ENCODE measurements at places on chromosomes 3 and 15.

DNA sequence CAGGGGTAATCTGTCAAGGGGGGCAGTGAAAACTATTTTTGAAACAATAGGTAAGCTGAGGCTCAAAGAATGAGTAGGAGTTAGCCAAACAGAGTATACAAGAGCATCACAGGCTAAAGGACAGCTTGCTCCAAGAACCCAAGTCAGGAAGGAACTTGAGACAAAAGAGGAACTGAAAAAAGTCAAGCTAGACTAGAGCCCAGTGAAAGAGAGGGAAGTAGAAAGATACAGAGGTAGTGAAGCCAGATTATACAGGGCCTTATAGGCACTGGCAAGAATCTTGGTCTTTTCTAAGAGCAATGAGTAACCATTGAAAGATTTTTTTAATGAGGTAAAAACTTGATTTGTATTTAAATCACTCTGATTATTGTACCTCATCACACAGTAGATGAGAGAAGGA is 69.9 kb downstream of the FILIP1L start:
- no peak for DNase-seq

GRCh38 chr3:147425388-147425850 is 16.3 kb downstream of the ZIC1 start:
- DNase-seq, result no peak

GRCh38 chr15:25508369-25509002 is 69.7 kb upstream of the UBE3A start:
- no peak for DNase-seq

GRCh38 chr15:44598892-44599291 is 61.9 kb downstream of the EIF3J start:
- DNase-seq, result no peak

GRCh38 chr15:70032509-70032908 is 65.2 kb downstream of the TLE3 start:
- no peak for DNase-seq

DNA sequence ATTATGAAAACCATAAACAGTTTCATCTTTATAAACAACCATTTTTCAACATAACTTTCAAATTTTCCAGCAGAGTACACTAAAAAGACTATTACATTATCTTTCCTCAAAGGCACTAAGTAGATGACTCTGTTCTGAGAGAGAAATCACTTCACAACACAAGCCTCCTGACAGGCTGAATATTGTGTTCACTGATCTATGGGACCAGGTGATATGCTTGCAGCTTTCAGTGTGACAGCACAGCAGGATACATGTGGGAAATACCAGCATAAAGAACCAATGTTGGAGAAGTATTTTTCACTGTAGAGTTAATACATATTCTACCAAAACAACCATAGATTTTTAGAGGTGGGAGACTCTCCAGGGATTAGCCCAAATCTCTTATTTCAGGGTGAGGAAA is 350.6 kb downstream of the PLCL2 start:
- no peak for DNase-seq

DNA sequence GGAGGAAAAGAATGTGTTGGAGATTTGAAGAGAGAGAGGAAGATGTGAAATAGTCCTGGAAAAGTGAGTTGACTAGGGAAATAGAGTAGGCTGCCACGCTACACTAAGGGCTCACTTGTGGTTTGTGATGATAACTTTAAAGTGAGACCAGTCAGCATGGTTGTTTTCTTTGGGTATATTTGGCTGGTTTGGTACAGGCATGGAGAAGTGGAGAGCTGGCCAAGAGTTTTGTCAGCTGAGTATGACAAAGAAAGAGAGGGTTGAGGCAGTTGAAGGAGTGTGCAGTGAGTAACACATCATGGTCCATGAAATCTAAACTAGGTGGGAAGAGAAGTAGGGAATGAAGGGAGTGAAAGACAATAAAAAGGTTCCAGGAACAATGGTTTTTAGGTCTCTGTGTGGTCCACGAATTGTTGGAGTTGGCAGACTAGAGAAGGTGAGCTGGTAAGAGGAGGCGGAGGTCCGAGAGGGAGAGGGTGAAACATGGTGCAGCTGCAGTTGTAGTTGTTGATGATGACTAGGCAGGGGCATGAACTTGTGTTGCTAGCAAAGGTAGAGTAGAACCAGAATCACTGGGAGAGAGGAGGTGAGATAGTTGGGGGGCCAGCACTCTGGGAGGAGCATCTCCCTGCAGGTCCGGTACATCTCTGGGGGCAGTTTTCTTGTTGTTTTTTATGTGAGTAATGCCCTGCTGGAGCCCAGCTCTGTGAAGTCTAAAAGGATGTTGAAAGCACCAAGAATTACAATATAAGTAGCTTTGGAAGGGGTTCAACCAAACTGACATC is 21.0 kb downstream of the ZNF80 start:
- DNase-seq, result no peak

DNA sequence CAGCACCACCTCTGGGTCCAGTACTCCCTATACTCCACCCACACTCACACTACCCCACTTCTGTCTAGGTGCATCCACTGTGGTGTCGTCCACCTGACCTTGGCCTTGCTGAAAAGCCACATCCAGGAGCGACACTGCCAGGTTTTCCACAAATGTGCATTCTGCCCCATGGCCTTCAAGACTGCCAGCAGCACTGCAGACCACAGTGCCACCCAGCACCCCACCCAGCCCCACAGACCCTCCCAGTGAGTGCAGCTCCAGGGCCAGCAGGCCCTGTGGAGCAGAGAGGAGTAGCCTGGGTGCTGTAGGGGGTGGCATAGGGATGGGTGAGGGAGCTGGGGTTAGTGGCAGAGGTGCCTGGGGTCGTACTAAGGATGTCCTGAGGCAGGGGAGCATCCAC is 19.4 kb upstream of the ALPK3 start:
- DNase-seq, result no peak

- DNase-seq, result no peak
These were observed 591 bp downstream of the FOXL2NB start for GRCh38 chr3:138947495-138948121.

DNA sequence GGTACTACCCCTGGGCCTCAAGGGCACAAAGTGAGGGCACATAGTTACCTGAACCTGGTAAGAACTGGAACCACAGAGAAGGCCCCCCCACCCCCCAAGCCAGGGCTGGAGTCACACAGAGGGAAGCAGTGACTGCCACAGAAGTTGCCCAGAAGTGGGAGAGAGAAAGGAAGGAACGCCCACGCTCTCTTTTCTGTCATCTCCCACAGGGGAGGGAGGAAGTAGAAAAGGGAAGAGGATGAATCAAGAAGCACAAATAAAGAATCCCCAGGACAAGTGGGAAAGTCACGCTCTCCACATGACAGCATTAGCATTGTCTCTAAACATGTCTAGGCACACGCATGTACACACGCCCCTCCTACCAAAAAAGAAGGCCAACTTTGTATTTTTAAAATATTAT is 114.7 kb upstream of the FRMD4B start:
- no peak for DNase-seq

- no peak for DNase-seq
These were observed 158.7 kb downstream of the GBE1 start for GRCh38 chr3:81602781-81603180.

DNA sequence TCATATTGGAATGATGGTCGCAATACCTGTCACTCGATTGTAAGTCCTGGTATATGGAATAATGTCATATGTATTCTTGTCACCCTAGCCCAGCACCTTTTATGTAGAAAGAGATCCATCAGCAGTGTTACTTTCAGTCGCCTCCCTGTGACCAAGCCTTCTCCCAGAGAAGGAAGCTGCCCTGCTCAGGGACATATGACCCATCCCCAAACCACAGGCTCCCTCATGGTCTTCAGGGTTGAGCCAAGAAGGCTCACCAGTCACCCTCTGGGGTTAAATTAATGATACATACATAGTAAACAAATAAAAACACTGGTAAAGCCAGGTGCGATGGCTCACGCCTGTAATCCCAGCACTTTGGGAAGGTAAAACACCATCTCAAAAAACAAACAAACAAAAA is 4.6 kb upstream of the MFGE8 start:
- DNase-seq, result no peak

DNA sequence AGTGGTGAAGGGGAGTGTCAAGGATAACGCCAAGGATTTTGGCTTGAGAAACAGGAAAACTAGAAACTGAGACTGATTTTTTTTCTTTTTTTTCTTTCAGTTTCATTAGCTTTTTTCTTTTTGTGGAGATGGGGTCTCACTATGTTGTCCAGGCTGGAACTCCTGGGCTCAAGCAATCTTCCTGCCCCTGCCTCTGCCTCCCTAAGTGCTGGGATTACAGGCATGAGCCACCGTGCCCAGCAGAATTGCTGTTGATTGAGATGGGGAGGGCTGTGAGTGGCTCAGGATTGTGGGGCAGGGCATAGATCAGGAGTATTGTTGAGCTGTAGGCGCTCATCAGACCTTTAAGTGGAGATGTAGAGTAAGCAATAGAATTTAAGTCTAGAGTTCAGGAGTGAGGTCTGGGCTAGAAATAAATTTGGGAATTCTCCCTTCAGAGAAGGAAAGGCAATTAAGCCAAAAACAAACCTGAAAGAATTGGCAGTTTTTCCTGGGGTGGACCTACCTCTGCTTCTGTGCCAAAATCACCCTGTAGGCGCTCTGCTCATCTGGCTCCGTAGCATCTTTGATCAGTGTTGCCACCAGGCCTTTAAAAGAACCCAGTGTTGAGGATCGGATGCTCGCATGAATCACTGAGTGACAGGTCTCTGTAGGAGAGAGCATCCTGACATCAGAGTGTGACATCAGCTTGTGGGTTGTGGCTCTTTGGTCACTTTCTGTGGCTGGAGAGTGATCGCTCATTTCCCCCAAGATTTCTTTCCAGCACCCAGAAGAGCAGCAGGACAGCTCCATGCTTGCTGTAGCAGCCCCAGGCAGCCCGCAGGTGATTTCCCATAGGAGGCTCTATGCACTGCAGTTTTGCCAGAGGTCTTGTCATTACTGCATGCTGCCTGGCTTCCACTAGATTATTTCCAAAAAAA is 15.8 kb downstream of the ABHD17C start:
- no peak for DNase-seq

- no peak for DNase-seq
These were observed 435.4 kb downstream of the MFSD1 start for GRCh38 chr3:159237226-159237625.

GRCh38 chr15:60395276-60396011 is 2.3 kb downstream of the ANXA2 start:
- no peak for DNase-seq

- no peak for DNase-seq
These were observed 198.4 kb upstream of the ZNF717 start for GRCh38 chr3:75983609-75984290.

DNA sequence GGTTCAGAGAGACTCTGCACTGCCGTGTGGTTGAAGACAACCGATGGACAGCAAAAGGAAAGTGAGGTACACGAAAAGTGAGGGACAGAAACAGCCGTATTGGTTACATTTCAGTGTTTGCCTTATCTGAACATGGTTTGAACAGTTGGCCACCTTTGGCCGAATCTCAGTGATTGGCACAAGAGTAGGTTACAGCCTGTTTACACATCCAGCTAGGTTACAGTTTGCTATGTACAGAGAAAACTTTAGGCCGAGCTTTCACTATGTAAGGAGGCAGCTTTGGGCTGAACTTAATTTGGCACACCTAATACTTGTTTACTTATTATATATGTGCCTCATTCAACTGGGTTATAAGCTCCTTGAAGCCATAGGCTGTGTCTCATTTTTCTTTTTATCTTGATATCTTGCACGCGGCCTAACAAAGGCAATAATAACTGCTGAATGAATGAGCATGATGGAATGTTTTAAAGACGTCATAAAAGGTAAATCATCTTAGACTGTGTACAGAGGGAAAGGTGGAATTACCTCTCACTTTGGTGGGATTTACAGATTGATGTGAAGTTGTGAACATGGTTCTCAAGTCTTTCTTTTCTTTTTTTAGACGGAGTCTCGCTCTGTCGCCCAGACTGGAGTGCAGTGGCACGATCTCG is 17.2 kb upstream of the GREM1 start:
- no peak for DNase-seq

GRCh38 chr3:77456906-77457305 is 417.0 kb downstream of the ROBO2 start:
- no peak for DNase-seq

DNA sequence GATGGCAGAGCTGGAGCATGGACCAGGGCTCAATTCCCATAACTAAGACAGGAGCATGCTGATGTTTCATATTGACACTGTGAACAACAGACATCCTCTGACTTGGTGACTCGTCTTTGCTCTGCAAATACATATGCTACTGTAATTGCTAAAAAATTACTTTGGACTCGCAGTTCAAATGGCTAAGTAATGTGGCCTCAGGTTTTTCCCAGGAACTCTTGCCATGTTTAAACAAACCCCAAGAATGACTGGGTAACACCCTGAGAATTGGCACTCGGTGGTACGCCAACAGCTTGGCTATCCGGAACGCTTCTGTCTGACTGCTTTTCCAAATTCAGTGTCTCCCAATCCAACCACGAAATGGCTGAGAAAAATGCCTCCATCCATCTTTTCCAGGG is 456.7 kb upstream of the THBS1 start:
- no peak for DNase-seq

- DNase-seq, result no peak
These were observed 281.9 kb upstream of the DPH6 start for GRCh38 chr15:35827911-35828310.

- DNase-seq, result no peak
These were observed 70.1 kb upstream of the GLCE start for GRCh38 chr15:69090197-69090948.

- no peak for DNase-seq
These were observed 26.6 kb downstream of the ITGB5 start for GRCh38 chr3:124860599-124860998.

- DNase-seq, result no peak
These were observed 279.2 kb downstream of the PDCD6IP start for GRCh38 chr3:34077417-34078195.

GRCh38 chr15:89117790-89118189 is 29.5 kb downstream of the ABHD2 start:
- DNase-seq, result no peak

DNA sequence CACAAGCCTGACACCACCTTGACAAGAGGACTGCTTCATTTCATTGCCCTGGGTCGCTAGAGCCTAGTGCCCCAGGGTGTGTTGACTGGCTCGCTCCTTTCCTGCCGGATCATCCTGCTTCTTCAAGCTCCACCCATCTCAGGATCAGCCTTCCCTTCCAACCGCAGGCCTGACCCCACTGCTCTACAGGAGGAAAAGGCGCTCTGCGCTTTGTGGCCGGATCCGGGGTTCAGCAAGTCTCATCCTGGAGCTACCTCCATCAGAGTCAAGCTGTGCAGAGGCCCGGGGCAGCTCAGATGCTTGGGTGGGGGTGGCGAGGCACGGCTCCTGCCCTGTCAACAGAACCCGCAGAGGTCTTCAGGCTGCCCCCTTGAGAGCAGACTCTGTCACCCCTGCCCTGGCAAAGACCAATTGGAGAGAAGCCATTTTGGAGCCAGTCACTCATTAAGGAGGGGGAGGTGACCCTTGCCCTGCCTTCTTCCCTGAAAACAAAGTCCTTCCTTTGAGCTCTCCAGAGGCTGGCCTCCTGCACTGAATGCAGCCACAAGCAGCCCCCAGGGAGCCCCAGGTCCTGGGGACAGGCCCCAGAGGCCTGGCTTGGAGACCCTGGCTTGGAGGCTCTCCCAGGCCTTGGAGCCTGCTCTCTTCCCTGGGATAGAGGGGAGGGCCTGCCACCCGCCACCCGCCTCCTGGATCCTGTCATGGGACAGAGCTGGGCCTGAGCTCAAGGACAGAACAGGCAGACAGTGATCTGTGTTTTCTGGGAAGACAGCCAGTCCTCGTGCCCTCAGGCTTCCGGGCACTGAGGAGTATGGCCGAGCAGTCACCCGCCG is 80.3 kb downstream of the CPN2 start:
- peak; percentile 63 for DNase-seq

All from neural crest cell (in vitro differentiated cells).